ENCODE measurements at places on chromosomes 3 and 15. TPM values are rescaled to one million over a fixed set of nuclear protein-coding genes. Genes with fewer than 3 reads are reported as not detected.

SKOR1 gene
- total RNA-seq, result 0.05 TPM

SPESP1 gene
- total RNA-seq, result 4.6 TPM

ARGFX gene
- total RNA-seq, result not detected

PLA2G4E gene
- total RNA-seq, result not detected

All from dermis blood vessel endothelial cell (primary cell).